Fibroblast of skin of back (primary cell): ENCODE measurements at places on chromosomes 13 and 19.
A peak's percentile ranks its signal among the peaks of the same experiment; 100 is the strongest.

- DNase-seq, result no peak
These were observed 39.2 kb downstream of the FLT1 start for GRCh38 chr13:28455580-28456194.

DNA sequence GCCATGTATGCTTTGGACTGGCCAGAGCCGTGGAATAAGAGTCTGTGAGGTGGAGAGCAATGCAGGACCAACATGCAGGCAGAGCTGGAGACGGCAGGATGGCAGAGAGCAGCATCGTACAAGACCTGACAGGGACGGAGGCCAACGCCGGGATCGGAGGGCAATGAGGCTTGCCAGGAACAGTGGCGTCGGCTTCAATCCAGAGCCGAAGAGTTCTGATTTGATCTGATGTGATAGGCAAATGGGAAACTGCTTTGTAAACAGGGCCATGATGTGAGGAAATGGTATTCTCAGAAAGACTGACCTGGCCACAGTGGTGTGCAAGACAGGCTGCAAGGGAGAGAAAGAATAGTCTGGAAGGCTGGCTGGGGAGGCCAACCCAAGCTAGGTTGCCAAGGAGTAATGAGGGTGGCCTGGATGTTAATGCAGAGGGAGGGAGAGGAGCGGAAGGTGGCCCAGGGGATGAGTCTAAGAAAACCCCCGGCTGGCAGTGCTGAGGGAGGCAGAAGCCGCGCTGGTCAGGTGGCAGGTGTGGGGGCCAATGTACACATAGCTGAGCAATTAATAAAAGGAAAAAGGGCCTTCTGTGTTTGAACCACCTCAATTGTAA lies 26.7 kb downstream of the RCBTB2 start:
- no peak for DNase-seq

DNA sequence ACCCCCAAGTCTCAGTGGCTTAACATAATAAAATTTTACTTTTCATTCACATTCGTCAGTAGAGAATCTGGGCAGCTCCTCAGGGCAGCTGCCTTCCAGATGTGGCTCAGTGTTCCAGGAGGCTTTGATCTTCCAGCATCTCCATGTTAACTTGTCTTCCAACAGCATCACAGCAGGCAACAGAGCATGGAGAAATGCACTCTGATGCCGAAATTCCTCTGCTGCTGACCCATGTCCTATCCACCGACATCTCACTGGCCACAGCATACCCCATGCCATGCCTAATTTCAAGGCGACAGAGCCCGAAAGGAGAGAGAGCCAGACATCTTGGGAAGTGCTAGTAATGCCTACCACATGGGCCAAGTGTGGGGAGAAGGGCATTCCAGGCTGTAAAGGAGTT lies 64.9 kb upstream of the MEDAG start:
- DNase-seq, result no peak

GRCh38 chr13:23988546-23989122 lies 91.3 kb upstream of the C1QTNF9B start:
- peak; percentile 43 for DNase-seq

GRCh38 chr13:90107661-90108060 lies 1239.8 kb upstream of the MIR17HG start:
- DNase-seq, result no peak

DNA sequence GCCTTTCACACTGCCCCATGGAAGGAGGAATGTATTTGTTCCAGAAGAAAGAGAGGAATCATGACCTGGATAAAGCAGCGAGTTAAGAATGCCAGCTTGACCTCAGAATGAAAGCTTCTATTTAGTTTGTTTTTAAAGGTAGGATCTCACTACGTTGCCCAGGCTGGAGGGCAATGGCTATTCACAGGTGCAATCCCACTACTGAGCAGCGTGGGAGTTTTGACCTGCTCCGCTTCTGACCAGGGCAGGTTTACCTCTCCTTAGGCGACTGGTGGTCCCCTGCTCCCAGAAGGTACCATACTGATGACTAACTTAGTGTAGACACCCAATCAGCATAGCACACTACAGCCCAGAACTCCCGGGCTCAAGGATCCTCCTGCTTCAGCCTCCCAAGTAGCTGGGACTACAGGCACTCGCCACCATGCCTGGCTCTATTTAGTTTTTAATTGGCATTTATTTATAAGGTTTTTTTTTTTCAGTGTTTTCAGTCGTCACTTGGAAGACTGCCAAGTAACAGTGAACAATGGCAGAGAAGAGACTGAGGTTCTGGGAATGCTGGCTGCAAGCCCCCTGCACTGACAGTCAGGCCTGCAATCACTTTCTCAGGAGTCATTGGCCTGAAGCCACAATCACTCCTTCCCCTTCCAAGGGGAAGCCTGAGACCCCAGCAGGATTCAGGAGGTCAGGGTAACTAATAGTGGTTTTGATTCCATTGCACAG lies 73.1 kb downstream of the EPS15L1 start:
- DNase-seq, result no peak

DNA sequence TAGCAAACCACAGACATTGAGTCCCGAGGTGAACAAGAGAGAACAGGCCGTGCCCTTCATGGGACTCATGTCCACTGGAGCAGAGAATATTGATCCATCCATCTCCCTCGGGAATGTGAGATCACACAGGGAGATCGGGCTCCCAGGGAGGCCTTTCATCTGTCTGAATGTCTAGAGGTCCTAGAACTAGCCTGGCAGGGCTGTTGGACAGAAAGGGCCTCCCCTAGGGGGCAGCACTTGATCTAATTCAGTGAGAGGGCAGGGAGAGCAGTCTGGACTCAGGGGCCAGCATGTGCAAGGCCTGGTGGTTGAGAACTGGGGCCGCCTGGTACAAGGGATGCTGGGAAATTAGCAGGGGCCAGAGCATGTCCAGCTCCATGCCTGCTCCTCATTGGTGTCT lies 4.3 kb downstream of the RUVBL2 start:
- peak; percentile 69 for DNase-seq

- no peak for DNase-seq
These were observed 61.9 kb downstream of the THSD1 start for GRCh38 chr13:52344108-52344507.

GRCh38 chr19:40768869-40769268 lies 6.5 kb upstream of the MIA start:
- DNase-seq, result no peak

GRCh38 chr13:30803749-30804148 lies 68.4 kb downstream of the ALOX5AP start:
- DNase-seq, result no peak

DNA sequence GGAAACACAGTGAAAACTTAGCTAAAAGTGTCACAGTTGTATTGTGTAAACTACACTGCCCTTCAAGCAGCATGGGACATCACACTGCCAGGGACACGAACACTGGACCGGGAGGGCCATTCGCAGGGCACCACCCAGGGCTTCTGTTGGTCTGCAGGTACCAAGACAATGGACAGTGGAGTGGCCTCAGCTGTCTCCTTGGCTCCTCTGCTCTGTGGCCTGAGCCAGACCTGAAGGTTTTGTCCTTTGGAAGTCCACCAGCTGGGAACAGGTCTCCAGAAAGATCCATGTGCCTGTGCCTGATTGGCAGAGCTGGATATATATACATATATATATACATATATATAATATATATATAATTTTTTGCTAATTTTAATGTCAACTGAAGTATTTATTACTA lies 149.8 kb downstream of the ZNF536 start:
- no peak for DNase-seq

- DNase-seq, result no peak
These were observed 230.0 kb downstream of the SHISA2 start for GRCh38 chr13:25821776-25822175.

GRCh38 chr13:39509616-39510315 lies 93.2 kb downstream of the LHFPL6 start:
- peak; percentile 15 for DNase-seq

DNA sequence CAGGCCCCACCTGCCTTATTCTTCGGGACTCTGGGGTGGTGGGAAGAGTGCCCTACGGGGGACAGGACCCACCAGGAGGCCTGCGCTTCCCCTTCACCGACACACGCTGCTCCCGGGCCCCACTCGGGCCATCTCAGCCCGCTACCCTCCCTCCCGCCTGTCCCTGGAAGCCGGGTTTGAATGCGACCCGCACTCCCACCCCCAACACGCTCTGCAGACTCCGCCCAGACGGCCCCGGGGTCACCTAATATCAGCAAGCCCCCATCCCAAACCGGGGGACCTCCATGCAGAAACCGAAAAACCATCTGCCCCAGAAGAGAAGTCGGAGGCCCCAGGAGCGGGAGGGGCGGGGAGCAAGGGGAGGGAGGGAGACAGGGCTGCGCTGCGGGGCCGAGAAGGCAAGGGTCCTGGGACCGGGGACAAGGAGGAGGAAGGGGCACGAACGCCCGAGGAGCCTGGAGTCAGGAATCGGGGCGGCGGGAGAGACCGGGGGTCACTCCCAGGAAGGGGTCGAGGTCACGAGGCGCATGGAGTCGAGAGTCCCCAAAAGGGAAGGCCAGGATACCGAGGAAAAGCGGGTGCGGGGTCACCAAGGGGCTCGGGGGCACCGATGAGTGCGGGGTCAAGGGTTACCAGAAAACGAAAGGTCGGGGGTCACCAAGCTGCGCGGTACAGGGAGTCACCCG lies 766 bp downstream of the SBNO2 start:
- peak; percentile 22 for DNase-seq
